Colonic mucosa (tissue), 4 donors: ENCODE measurements at places on chromosomes 6 and 20. TPM values are rescaled to one million over a fixed set of nuclear protein-coding genes. Genes with fewer than 3 reads are reported as not detected.

Gene ADTRP
- 79.9 TPM for total RNA-seq

Gene CD24
- total RNA-seq: 2,710 TPM

Gene CCN5
- 2.9 TPM for total RNA-seq

Gene B4GALT5
- total RNA-seq: 56.2 TPM

Gene PSORS1C2
- total RNA-seq: not detected

Gene HLA-G
- 55.3 TPM for total RNA-seq

Gene LST1
- 4.8 TPM for total RNA-seq

Gene ADGB
- 0.72 TPM for total RNA-seq

Gene NKAPL
- 0.29 TPM for total RNA-seq
